ENCODE measurements at places on chromosomes 11 and 22. TPM values are rescaled to one million over a fixed set of nuclear protein-coding genes. Genes with fewer than 3 reads are reported as not detected.
A peak's percentile ranks its signal among the peaks of the same experiment; 100 is the strongest.

GRCh38 chr11:95922099-95922498 lies 1.8 kb downstream of the MTMR2 start:
- H3K27ac ChIP-seq, result no peak overlapping the region
- DNase-seq, result peak; percentile 6
- H3K4me3 ChIP-seq, result no peak overlapping the region
- peaks cover 2% of the 10 kb centered on the region for H3K27me3 ChIP-seq
- H3K36me3 ChIP-seq, result no peaks in the 10 kb centered on the region

- no peak overlapping the region for H3K27ac ChIP-seq
- no peak for DNase-seq
- no peaks in the 10 kb centered on the region for H3K27me3 ChIP-seq
- no peak overlapping the region for H3K4me3 ChIP-seq
- no peaks in the 10 kb centered on the region for H3K36me3 ChIP-seq
Measured at GRCh38 chr11:62030071-62030684, 62.7 kb upstream of the FTH1 start.

GRCh38 chr22:49137206-49137840 lies 690.4 kb downstream of the BRD1 start:
- H3K27me3 ChIP-seq, result no peaks in the 10 kb centered on the region
- no peak overlapping the region for H3K27ac ChIP-seq
- H3K36me3 ChIP-seq, result no peaks in the 10 kb centered on the region
- no peak overlapping the region for H3K4me3 ChIP-seq
- no peak for DNase-seq
- H3K4me1 ChIP-seq, result no peaks in the 10 kb centered on the region

- H3K36me3 ChIP-seq, result no peaks in the 10 kb centered on the region
- H3K27me3 ChIP-seq, result no peaks in the 10 kb centered on the region
- no peak for DNase-seq
- H3K4me3 ChIP-seq, result no peak overlapping the region
- no peak overlapping the region for H3K27ac ChIP-seq
Measured at GRCh38 chr11:79672786-79673185, 232.0 kb upstream of the TENM4 start.

GRCh38 chr22:42321908-42322561 lies 51.6 kb upstream of the TCF20 start:
- peaks cover 24% of the 10 kb centered on the region for H3K27me3 ChIP-seq
- no peak for DNase-seq
- peaks cover 6% of the 10 kb centered on the region for H3K4me1 ChIP-seq
- no peaks in the 10 kb centered on the region for H3K36me3 ChIP-seq

DNA sequence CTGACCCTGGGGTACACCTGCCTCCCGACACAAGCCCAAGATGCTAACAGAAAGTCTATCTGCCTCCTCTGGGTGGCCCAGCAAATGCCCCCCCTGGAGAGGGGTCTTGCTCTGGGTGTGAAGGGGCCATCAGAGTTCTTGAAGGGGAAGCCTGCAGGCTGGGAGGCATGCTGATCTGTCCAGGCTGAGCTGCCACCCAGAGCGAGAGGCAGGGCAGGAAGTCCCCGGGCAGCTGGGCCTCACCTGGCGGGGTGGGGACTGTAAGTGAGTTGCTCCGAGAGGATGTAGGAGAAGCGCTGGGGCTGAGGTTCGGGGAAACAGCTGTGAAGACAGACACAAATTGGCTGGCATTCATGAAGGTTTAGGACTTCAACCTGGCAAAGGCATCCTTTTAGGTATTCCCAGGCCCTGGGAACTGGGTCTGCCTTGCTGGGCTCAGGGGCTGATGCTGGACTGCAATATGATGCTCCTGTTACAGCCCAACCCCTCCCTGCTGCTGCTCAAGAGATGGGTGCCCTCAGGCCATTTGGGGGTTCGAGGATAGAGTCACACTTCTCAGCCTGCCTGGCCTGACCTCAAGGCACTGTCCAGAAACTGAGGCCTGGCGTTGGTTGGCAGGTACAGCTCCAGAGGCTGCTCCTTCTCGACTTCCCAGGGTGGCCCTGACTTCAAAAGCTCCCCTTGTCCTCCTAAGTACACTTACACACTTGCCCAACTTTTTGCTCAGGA lies 60.2 kb upstream of the LYVE1 start:
- H3K36me3 ChIP-seq, result no peaks in the 10 kb centered on the region
- H3K4me1 ChIP-seq, result peaks cover 42% of the 10 kb centered on the region
- no peaks in the 10 kb centered on the region for H3K27me3 ChIP-seq
- H3K4me3 ChIP-seq, result no peak overlapping the region

RAG1 gene
- polyA plus RNA-seq, result 0.07 TPM
